ENCODE measurements at places on chromosomes 12 and 14.

DNA sequence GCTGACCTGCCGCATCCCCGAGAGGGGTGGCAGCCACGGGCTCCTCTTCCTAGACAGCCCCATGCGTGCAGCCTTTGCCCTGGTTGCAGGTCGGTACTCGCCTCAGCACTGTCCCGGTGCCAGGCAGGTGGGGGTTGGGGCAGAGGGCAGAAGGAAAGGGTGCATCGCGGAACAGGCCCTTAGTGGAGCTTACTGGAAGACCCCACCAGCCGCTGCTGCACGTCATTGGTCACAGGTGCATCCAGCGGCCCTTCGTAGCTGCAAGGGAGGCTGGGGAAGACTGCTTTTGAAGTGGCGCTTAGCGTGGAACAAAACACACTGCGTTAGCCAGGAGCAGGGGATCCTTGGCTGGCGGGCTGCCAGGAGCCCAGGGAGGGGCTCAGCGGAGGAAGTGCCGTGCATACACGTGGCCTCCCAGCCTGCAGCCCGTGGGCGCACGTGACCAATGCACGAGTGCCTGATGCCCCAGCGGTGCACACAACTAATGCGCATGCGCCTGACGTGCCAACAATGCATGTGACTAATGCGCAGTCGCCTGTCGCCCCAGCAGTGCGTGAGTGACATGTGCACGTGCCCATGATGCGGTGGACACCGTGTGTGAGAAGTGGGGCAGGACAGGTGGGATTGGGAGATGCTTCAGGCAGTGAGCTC is 5.0 kb upstream of the EP400 start:
- DNase-seq, result no peak

- DNase-seq, result no peak
Observed at GRCh38 chr12:45615268-45615667, 114.2 kb upstream of the ARID2 start.

- DNase-seq, result no peak
Observed at GRCh38 chr12:47296828-47297227, 217.1 kb upstream of the AMIGO2 start.

DNA sequence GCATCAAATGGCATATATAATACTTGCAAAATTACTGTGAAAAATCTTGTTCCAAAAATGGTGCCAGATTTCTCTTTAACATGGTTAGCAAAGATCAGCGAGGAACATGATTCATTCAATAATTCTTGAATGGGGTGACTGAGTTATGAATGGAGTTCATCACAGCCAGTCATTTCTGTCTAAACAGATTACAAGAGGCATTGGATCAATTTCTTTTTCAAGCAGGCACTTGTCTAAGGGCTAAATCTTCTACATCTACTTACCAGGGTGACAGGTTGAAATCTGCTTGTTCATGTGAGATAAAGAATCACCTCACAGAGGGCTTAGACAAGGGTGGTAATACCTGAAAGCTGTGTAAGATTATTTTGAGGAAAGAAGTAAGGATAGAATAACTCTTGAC is 247.7 kb downstream of the ATP23 start:
- no peak for DNase-seq

GRCh38 chr14:61472011-61472672 is 150.8 kb downstream of the PRKCH start:
- DNase-seq, result no peak

DNA sequence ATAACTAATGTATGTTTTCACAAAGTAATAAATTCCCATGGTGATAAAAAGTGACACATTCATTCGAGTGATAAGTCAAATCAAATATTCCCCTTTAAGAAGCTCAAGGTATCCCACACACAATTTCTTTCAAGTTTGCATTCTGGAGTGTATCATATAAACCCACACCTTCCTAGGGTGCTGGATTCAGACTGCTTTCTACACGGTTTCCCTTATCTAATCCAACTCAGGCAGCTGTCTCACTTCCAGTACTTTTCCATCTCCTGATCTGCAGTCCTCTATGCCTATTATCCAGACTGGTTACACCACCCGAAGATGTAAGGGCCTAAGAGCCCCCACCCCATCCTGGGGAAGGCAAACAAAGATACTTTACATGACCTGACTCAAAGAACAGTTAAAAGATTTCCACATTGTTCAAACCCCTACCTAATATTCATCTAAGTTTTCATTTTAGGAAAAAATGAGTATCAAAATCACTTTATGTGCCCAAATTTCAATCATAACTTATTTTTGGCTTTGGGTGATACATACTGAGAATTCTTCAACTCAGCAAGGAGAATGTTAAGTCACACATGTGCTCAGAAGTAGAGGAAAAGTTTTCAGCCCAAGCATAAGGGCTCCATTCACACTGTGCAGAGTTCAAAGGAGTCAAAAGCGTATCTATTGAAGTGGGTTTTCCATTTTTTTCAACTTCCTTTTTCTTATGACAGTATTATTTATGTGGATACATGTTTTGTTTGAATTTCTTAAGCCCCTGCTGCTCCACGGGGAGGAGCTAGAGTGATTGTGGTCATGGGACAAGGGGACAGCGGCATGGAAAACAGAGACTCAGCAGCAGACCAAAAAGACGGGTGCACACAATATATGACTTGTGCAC is 41.8 kb downstream of the CORO1C start:
- DNase-seq, result no peak

DNA sequence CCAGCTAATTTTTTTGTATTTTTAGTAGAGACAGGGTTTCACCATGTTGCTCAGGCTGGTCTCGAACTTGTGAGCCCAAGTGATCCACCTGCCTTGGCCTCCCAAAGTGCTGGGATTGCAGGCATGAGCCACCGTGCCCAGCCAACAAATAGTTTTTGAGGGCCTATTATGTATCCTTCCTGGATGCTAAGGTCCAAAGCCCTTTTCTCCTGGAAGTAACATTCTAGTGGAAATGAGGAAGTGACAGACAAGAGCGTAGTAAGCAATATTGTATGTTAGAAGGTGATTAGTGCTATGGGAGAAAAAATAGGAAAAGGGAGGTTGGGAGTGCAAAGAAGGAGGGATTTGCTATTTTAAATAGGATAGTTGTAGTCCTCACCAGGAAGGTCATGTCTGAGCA is 9.0 kb upstream of the CGRRF1 start:
- no peak for DNase-seq

- no peak for DNase-seq
Observed at GRCh38 chr14:104939666-104940410, 15.2 kb downstream of the PLD4 start.

- DNase-seq, result no peak
Observed at GRCh38 chr12:46385438-46385837, 12.9 kb upstream of the SLC38A2 start.

- no peak for DNase-seq
Observed at GRCh38 chr12:2643576-2644135, 151.1 kb upstream of the FKBP4 start.

GRCh38 chr12:99392091-99392850 is 255.3 kb upstream of the GARIN6 start:
- DNase-seq, result no peak

GRCh38 chr12:68609998-68610369 is 715 bp upstream of the RAP1B start:
- no peak for DNase-seq

- DNase-seq, result no peak
Observed at GRCh38 chr14:102610968-102611811, 18.7 kb downstream of the RCOR1 start.

DNA sequence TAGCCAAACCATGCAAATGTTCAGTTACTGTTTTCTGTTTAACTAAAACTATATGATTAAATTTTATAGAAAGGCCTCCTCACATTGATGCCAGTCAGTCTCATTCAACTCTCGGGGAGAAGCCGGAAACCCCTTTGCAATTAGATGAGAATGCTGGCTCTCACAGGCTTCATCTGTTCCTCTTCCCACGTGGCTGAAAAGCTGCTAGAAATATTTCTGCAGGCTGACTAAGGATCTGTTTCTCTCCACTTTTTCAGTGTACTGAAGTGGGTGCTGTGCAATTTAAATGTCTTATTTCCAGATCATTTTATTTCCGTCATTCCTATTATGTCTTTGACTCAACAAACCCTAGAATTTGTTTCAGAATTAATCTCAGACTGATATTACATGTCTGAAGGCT is 17.4 kb upstream of the KCNH3 start:
- no peak for DNase-seq

DNA sequence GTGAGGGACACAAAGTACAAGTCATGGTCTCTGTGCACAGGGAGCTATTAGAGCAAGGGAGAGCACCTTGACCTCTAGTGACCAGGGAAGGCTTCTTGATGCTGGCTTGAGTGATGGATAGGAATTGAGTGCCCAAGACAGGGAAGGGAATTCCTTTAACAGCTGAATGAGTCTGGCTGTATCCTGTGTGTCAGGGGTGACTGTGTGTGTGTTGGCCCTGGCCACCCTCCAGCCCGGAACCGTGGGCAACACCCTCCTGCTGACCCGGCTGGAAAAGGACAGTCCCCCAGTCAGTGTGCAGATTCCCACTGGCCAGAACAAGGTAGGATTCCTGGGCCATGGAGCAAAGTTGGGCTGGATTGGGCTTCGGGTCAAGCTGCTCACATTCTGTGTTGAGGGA is 5.5 kb upstream of the PFDN5 start:
- DNase-seq, result no peak

GRCh38 chr14:53942970-53943750 is 13.5 kb downstream of the BMP4 start:
- DNase-seq, result no peak

GRCh38 chr14:100891051-100891450 is 12.5 kb downstream of the RTL1 start:
- DNase-seq, result no peak

- no peak for DNase-seq
Observed at GRCh38 chr12:30019366-30020140, 235.8 kb upstream of the TMTC1 start.

- DNase-seq, result no peak
Observed at GRCh38 chr12:65200007-65200665, 30.8 kb downstream of the LEMD3 start.

DNA sequence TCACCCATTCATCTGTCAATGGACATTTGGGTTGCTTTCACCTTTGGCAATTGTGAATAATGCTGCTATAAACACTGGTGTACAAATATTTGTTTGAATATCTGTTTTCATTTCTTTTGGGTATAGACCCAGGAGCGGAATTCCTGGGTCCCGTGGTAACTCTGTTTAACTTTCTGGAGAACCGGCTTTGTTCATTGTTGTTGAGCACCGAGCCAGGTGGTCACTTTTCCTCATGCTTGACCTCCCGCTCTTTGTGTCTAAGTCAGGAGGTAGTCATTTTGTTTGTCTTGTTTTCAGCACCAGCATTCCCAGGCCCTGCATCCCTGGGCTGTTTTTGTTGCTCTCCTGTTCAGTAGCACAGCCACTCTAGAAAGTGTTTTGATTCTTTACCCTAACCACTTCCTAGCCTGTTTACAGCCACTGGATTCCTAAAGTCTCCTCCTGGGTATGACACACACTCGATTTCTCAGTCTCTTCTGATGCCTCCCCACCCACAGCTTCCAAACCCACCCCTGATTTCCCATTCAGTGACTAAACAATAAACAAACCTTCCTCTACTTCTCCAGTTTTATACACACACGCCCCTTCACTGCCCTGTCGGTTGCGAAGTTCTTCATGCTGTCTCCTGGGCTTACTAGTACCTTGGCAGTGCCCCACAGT is 37.9 kb downstream of the B4GALNT3 start:
- DNase-seq, result no peak

DNA sequence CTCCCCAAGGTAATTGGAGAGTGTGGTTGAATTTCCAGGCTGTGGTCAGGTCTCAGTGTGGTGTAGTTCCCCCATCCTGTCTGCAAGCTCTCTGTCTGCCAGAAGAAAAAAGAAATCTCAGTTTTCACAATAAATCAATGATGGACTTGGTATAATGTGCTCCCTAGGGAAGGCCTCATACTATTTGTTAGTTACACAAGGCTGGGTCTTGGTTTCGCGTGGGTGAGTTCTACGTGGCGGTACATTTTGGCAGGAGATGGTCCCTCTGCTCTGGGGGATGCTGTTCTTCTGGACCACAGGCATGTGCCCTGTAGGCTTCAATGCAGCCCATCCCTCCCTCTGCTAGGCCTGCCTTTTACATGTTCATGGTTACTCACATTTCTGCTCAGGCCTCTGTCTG is 206.4 kb upstream of the PELI2 start:
- DNase-seq, result no peak

DNA sequence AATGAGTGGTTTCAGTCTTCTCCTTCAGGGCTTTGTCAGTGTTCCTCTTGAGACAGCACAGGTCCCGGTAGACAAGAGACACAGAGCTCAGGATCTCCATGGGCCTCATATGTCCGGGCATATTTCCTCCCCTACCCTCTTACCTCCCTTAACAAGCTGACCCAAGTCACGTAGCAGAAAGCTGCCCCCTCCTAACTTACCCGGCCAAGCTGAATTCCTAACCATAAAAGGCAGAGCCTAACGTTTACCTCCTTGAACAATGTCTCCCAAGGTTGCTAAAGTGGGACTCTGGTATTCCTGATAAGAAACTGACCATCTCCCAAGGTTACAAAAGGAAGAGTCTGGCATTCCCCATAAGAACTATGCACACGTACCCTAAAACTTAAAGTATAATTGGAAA is 182.2 kb upstream of the USP15 start:
- no peak for DNase-seq

- no peak for DNase-seq
Observed at GRCh38 chr14:45785240-45785639, 532.2 kb upstream of the MIS18BP1 start.
